WERI-Rb-1 (cell line): ENCODE measurements at places on chromosomes 6 and 20.

GRCh38 chr6:26285143-26286134, 79.6 kb upstream of the BTN3A2 start:
- peak; percentile 100 for DNase-seq

GRCh38 chr6:13375360-13375878, 47.1 kb upstream of the TBC1D7 start:
- no peak for DNase-seq

GRCh38 chr20:57570145-57570850, 9.4 kb downstream of the PCK1 start:
- no peak for DNase-seq

DNA sequence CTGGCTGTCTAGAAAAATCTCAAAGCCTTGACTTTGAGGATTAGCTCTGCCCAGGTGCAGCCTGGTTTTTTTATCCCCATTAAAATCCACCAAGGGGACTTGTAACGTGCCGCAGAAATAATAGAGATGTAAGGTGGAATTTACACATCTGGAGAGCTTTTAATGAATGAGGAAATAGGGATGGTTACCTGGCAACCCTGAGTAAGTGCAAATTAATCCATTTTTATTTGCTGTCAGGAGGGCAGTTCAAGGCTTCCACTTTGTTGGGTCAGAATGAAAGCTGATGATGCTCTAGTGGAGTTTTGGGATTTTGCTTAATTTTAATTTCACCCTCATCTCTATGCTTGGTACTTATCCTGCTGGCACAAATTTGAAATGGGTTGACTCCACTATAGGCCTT, 163.4 kb upstream of the CEP162 start:
- no peak for DNase-seq

DNA sequence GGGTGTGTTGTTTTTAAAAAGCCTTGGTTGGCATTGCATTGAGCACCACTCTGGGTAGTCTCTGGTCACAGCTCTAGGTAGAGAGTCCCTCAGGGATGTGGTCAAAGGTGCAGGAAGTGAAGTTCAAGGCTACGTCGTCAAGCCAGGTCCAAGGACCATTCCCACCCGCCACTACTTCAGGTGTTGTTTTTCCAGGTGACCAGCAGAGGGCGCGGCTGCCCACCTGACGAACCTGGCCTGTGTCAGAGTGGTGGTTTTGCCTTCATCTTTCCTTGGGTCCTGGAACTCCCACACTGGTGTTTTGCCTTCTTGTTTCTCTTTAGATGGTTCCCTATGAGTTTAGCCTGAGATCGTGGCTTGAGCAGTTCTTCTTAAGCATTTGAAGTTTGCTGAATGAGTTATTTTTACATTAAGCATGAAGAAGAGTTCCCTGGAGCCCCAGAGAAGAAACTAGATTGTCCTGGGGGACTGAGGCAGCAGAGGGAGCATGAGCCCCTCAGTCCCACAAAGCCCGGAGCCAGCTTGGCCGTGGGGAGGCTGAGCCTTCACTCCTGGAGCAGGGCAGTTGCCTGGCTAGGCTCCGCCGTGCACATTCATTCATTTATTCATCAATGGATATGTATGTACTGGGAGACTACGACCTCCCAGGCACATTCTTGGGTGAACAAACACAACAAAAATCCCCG, 5.6 kb upstream of the PHACTR3 start:
- peak; percentile 20 for DNase-seq

GRCh38 chr20:40304119-40304613, 384.9 kb downstream of the MAFB start:
- DNase-seq = no peak

DNA sequence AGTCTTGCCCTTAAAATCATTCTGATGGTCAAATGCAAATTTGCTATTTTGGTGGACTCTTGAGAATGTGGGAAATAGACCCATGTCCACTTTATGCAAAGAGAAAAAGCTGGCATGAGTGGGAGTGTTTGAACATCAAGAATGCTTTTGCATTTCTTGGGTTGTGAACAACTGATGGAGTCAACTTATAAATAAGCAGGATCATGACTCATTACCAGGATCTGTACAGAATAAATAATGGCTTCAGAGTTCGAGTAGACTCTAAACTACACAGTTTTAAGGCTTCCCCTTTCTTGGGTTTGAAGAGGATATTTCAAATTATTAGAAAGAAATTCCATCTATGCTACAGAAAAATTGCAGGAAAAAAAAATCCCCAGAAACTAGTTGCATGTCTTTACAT, 195.5 kb downstream of the EYA4 start:
- DNase-seq = no peak

- DNase-seq = no peak
These were observed 69.5 kb upstream of the TASP1 start for GRCh38 chr20:13708234-13708633.

- no peak for DNase-seq
These were observed 147.8 kb downstream of the TBC1D7 start for GRCh38 chr6:13180538-13180937.

GRCh38 chr20:64105846-64106434, 1.4 kb downstream of the NPBWR2 start:
- no peak for DNase-seq

DNA sequence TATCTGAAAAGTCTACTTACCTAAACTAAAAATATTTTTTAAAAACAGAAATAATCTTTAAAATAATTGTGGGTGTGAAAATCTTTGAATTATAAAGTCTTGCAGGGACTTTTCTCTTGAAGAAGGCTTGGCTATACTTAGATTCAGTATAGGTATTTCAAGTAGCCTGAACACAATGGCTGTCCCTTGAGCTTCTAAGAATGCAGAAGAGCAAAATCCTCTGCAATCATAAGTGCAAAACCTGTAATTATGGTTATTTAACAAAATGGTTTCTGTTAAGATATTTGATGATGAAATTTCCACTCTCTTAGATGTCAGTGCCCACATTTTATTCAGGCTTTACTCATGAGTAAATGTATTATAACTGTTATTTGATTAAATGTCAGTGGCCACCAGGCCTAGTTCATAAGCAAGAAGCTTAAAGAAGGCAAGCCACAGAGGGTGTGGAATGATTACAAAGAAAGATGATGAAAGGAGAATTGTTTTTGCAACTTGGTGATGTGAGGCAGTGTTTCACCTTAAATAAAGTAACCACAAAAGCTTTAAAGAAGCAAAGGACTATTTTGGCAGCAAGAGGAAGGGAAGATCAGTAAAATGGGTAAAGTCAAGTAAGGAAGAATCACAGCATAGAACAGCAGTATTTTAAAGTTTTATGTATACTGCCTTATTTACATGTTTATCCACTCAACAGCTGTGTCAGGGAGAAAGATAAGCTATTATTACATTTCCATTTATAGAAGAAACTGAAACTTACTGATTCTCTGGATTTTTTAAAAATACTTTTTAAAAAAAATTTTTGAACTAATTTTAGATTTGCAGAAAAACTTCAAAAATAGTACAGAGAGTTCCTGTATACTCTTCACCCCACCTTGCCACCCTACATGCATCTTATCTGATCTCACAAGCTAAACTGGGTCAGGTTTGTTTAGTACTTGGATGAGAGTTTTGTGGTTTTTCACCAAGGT, 351.2 kb upstream of the RUNX2 start:
- DNase-seq = no peak

DNA sequence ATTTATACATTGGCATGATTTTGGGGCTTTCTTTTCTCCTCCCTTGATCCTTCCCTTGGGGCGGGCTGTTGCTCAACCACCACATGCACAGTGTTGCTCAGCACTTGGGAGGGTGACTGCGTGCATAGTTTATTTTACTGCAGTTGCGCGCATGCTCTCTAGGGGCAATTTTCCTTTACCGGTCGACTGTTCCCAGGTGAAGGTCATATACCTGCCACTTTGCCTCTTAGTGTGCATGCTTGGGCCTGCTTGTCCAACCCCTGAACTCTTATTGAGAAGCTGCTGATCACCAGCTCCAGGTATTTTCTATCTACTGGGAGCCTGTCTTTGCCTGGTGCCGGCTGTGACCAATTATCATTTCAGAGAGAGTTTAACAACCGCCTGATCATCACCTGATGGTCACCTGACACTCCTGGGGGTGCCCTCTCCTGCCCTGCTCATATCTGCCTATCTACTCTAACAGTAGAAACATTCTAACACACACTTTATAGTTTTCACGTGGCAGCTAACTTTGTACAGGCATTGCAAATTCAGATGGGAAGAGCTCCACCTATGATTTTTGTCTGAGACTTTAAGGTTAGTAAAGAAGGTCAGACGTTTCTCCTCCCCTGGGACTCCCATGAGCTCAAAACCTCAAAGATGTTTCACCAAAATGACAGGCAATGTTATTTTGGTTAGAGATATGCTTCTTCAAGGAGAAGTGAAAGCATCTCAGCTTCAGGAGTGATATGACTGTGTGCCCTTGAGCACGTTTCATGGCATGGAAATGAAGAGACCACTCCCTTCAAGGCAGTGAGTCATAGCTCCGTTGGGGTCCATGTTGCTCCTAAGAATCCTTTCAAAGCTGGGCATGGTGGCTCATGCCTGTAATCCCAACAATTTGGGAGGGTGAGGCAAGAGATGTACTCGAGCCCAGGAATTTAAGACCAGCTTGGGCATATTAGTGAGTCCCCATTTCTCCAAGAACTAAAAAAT, 227.5 kb upstream of the MYLIP start:
- DNase-seq = no peak

DNA sequence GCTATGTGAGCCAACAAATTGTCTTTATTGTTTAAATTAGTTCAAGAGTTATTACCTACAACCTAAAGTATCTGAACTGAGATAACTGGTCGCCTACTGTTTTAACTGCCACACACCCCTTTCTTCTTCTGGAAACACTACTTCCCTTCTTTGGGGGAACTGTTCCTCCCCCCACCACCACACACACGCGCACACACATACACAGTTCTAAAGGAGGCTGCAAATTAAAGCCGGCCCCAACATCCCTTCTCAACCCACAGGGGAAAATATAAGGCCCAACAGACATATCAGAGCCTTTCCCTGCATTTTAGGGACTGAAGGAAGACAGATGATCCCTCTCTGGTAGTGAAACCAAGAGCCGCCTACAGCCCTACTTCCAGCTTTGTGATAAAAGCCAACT, 348.0 kb upstream of the JARID2 start:
- no peak for DNase-seq

- DNase-seq = peak; percentile 88
These were observed at the start of gene DNAJC5 for GRCh38 chr20:63894358-63895201. Gene DNAJC5, plus strand, starts transcription at chr20:63895126. Its CDS starts 33,220 bp downstream, at chr20:63928346.

DNA sequence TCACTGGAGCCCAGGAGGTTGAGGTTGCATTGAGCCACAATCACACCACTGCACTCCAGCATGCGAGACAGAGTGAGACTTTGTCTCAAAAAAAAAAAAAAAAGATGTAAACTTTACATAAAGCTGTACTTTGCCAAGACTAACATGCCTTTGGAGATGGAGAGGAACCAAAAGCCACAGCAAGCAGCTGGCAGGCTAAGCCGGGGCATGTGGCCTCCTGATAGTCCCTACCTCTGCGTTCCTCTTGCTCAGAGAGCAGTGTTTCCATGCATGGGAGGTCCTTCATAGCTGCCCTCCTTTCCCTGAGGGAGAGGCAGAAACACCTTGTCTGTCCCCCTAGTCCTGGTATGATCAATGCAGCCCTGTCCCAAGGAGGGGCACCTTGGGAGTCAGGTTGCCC, 35.2 kb downstream of the SPATA2 start:
- no peak for DNase-seq

DNA sequence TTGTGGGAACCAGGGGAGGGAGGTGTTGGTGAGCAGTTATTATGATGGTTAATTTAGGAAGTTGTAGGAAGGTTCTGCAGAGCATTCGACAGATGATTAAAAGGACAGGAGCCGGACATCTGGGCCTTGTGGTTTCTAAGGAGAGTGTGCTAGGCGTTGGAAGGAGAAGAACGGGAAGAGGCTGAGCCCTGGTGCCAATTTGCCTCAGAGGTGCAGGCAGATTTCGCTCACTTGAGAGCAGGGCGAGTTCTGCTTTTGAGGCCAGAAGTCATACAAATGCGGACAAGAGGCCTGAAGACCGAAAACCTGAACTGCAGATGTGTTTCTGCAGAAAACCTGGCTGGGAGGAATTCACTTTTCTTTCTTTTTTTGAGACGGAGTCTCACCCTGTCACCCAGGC, 30.5 kb upstream of the RPS6KA2 start:
- no peak for DNase-seq

- DNase-seq = no peak
These were observed 5.9 kb upstream of the BPI start for GRCh38 chr20:38297916-38298674.

DNA sequence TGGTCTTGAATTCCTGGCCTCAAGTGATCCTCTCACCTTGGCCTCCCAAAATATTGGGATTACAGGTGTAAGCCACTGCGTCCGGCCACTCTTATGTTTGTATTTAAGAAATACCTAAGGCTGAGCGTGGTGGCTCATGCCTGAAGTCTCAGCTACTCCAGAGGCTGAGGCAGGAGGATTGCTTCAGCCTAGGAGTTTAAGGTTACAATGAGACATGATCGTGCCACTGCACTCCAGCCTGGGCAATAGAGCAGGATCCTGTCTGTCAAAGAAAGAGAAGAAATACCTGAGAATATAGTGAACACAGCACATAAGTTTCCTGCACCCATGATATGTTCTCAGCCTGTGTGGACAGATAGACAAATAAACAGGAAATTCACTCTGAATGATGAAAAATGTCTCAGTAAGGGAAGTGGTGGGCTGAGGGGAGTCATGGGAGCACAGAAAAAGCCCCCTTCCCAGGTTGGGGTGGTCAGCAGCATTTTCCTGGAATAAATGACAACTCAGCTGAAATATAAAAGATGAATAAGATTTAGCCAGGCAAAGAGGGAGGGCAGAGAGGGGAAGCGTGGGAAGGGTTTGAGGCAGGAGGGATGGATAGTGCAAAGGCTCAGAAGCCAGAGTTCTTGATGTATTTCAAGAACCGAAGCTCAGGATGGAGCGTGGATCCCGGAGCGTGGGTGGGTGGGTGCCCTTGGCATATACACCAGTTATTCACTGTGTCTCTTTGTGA, 13.8 kb upstream of the MMP9 start:
- no peak for DNase-seq

GRCh38 chr6:43176423-43176786, 5.3 kb downstream of the SRF start:
- DNase-seq = no peak

DNA sequence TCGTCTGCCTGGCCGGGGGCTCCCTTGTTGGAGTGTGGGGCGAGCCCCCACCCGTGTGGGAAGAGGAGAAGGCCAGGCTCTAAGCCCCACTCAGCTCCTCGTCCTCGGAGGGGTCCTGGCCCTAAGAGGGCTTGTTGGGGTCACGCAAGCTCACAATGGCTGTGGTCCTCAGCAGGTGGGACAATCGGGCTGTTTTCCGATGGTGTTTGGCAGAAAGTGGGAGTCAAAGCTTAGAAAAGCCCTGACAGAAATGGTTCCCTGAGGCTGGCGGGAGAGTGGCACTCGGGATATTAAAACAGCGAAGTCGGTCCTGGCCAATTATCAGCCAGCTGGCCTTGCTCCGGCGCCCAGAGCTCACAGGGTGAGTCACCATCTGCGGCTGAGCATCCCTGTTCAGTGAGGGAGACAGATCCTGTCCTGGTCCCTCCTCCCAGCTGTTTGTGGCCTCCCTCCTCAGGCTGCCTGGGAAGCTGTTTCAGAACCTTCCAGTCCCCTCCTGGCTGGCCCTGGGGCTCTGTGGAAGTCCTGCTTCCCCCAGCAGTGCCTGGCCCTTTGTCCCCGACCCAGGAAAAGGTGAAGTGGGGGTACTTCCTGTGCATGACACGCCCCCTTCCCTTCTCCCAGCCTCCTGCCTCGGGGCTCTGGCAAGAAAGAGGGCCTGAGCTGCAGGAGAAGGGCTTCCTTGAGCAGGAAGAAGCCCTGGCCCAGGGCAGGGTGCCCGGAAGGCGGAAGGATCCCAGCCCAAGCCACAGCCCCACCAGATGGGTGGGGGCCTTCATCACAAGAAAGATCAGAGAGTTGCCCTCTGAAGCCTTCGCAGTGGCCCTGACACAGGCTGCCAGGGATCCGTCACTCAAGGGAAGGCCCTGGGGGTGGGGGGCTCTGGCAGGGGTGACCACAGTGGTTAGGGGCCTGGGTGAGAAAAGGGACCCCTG, 53.6 kb upstream of the BHLHE23 start:
- peak; percentile 86 for DNase-seq
